ENCODE measurements at places on chromosomes 13 and 19.

DNA sequence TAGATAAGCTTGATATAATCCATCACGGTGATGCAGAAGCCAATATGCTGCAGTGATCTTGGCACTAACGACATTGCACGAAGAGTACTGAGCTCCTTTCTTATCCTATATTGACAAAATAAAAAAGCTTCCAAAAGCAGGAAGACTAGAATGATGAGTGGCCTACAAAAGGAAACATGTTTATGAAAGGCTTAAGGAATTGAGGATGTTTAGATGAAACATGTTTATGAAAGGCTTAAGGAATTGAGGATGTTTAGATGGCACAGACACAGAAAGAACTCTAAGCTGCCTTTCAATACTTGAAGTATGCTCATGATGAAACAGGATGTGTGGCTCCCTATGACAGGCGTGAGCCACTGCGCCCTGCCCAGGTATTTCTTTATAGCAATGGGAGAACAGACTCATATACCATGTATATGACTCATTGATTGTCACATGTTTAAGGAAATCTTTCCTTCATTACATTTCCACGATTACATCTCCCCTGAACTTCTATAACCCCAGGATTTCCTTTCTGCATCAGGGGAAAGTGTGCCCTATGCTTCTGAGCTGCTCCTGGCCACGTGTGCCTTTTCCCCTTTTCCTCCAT, 690.8 kb upstream of the ARGLU1 start:
- DNase-seq: no peak

DNA sequence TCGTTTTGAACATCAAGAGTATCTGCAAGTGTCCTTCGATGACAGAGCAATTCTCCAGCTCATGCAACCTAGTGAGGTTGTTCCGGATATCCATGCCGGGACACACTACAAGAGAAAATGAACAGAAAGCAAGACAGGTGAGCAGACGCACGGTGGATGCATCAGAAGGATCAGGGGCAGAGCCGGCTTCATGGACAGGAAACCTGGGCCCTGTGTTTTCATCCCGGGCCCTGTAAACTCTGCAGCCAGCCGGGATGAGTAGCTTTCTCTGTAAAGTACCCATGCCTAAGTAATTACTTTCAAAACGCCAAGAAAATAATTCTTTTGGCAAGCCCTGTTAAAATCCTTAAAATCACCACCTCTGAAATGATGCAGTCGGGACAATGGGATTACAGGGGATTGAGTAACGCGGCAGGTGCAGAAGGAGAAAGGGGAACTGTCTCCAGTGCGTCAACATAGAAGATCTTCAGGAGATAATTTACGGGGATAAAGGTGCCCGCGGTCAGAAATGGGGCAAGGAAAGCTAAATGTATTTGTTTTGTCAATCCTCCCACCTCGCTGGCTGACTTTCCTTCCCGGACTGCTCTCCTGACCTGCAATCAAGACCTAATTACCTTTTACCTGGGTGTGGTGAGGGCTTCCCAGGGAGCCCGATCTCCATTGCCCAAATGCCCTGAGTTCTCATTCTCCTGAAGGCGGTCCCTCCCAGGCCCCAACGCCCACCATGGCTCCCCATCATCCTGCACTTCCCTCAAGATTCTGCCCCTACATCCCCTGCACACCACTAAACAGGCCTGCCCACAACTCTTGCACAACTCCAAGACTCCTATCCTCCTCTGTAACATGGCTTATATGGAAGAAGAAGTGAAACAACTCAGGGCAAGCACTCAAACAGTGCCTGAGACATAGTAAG, 26.2 kb downstream of the INSR start:
- DNase-seq: no peak

- DNase-seq: no peak
These were observed 736 bp downstream of the GPI start for GRCh38 chr19:34365463-34366401.

DNA sequence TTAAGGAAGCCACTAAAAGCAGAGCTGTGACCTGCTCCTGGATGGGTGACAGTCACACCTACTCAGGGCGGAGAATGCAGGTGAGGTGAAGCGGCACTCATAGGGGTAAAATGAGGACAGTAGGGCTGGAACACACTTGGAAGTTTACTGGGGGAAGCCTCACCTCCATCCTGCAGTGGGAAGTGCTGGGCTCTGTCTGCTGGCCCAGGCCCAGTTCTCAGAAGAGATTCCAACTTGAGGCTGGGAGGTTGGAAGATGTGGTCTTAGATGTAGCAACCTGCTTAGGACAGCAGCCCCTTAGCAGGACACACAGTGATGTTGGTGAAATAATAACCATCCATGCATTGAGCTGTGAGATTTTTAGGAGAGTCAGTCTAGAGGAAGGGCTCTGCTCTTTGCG, 4.6 kb downstream of the MEDAG start:
- no peak for DNase-seq

DNA sequence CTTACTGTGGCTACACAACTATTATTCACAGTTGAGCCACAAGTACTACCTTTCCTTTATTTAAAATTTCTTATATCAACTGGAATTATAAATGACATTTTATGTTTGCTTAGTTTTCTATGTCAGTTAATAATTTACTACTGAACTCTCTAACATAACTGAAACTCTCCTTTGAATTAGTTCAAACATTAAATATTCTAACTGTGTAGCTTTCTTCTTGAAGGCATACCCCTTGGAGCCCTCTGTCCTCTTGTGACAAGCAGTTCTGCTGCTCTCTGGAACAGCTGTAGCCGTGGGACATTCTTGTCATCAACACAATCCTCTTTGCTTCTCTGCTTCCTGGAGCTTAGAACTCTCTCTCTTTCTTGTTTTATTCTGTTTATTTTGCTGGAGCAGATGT, 244.8 kb downstream of the NHLRC3 start:
- no peak for DNase-seq

GRCh38 chr13:90919153-90919552, 428.3 kb upstream of the MIR17HG start:
- DNase-seq: no peak

DNA sequence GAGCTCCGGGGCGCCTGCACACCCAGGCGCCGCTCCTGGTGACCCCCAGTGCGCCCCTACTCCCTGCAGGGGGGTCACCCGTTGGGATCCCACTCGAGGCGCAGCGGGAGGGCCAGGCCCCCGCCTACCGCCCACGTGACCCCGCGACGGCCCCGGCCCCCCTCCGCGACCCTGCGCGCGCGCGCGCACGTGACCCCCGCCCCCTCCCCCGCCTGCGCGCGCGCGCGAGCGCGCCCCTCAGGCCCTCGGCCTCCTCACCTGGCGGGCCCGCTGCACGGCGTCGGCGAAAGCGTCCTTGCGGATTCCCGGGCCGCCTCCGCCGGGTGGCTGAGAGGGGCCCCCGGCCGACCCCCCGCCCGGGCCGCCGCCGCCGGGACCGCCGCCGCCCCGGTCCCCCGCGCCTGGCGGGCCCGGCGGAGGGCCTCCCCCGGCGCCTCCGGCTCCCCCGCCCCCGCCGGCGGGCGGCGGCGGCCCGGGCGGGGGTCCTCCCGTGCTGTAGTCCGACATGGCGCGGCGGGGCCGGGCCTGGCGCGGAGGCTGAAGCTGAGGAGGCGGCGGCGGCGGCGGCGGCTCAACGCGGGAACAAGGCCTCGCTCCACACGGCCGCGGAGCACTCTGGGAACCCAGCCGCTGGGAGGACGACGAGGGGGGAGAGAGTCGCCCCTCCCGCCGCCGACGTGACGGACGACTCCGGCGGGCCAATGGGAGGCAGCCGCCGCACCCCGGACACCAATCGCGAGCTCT, at the start of gene KHSRP:
Gene KHSRP, minus strand, starts transcription at position 617 of the 744 bp plus-strand sequence. Its CDS starts 110 bp downstream, at position 507.
- DNase-seq: no peak
